Activated naive CD4-positive, alpha-beta T cell treated with Interleukin-2 at 50 U/mL for 16 hours (primary cell): ENCODE measurements at places on chromosomes 2 and 18.

GRCh38 chr2:236562434-236562833, 7.2 kb upstream of the ACKR3 start:
- no peak for DNase-seq

DNA sequence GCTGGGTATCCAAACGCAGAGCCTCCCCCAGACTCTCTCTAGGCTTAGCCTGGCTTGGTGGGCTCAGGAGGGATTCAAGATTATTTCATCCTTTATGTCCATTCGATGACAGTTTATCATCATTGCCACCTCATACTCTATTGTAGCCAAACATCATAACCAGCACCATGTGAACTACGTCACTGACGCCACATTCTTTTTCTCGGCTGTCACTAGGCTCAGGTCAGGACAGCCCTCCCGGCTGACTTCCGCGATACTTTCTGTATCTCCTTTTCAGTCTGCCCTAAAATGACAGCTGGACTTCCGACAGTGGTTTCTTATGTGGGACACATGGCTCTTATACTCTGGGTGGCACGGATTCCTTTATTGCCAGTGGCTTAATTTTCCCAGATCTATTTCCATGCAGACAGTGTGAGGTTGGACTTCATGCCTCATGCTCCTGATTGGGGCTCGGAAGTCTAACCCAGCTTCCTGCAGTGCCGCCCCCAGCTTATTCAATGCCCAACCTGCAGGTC, 39.8 kb upstream of the SMIM21 start:
- DNase-seq, result no peak

- DNase-seq, result no peak
These were observed 117.3 kb downstream of the PLB1 start for GRCh38 chr2:28613186-28613585.

- no peak for DNase-seq
These were observed 35.9 kb downstream of the CAMKMT start for GRCh38 chr2:44397447-44398175.

- DNase-seq, result no peak
These were observed 59.1 kb downstream of the INO80C start for GRCh38 chr18:35438480-35439234.

DNA sequence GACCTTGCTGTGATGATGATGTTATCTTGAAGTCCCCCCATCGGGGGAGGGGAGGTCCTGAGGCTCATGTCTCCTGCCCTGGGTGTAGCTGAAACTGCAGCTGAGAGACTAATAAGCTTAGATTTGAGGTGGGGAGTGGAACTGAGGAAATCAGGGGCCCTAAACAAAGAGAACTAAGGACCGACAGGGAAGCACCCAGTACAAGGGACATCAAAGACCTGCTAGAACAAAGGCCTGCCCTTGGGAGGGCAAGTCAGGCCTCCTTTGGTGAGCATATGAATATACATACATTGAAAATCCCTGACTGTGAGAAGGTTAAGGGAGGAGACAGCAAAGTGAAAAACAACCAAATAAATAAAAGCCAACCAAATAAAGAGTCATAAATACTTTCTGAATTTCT, 1132.5 kb upstream of the CELF4 start:
- DNase-seq, result no peak
